Hepatocyte (in vitro differentiated cells): ENCODE measurements at places on chromosomes 13 and 19.
A peak's percentile ranks its signal among the peaks of the same experiment; 100 is the strongest.

GRCh38 chr13:114313061-114313860 lies 1.0 kb upstream of the CHAMP1 start:
- DNase-seq = no peak
- H3K4me3 ChIP-seq = peak overlapping the region; percentile 44
- no peaks in the 10 kb centered on the region for H3K27me3 ChIP-seq
- H3K36me3 ChIP-seq = no peaks in the 10 kb centered on the region
- H3K4me1 ChIP-seq = peaks cover 10% of the 10 kb centered on the region

DNA sequence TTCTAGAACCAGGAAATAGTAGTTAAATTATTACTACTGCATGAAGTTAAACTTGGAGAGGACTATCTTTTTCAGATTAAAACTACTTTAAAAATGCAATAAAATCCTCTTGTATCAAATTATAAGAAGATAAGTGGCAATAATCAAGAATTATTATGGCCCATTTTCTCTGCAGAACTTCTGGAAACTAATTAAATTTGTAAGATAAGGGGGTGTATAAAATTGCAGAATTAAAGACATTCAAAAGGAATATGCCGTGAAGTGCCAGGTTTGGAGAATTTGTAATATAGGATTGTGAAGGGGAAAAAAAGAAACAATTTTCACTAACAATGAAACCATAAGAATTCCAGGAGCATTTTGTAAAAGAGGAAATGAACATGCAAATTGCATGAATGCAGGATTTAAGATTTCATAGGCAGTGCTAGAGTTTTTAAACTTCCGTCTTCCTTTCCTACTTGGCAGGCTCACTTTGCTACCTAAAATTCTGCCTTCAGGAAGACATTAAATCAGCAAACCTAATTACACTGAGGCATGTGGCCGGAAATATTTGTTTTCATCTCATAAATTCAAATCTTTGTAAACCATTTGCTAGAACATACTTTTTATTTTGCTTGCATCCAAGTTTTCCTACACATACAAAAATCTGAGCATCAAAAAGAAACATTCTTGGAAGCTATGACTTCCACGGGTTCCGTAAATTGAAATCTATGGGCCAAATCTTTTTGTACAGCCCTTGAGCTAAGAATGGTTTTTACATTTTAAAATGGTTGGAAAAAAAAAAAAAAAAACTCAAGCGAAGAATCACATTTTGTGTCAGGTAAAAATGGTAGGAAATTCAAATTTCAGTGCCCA lies 166.9 kb downstream of the DCLK1 start:
- H3K4me3 ChIP-seq = no peak overlapping the region
- H3K27ac ChIP-seq = peak overlapping the region; percentile 6
- no peaks in the 10 kb centered on the region for H3K4me1 ChIP-seq
- no peak for DNase-seq

- H3K27ac ChIP-seq = no peak overlapping the region
- H3K27me3 ChIP-seq = no peaks in the 10 kb centered on the region
- H3K36me3 ChIP-seq = no peaks in the 10 kb centered on the region
- no peak for DNase-seq
Measured at GRCh38 chr13:66313413-66313812, 916.7 kb downstream of the PCDH9 start.

GRCh38 chr19:18440415-18440877 lies 2.5 kb upstream of the ISYNA1 start:
- peak overlapping the region; percentile 86 for H3K27ac ChIP-seq
- DNase-seq = no peak
- no peak overlapping the region for H3K4me3 ChIP-seq
- H3K27me3 ChIP-seq = no peaks in the 10 kb centered on the region

DNA sequence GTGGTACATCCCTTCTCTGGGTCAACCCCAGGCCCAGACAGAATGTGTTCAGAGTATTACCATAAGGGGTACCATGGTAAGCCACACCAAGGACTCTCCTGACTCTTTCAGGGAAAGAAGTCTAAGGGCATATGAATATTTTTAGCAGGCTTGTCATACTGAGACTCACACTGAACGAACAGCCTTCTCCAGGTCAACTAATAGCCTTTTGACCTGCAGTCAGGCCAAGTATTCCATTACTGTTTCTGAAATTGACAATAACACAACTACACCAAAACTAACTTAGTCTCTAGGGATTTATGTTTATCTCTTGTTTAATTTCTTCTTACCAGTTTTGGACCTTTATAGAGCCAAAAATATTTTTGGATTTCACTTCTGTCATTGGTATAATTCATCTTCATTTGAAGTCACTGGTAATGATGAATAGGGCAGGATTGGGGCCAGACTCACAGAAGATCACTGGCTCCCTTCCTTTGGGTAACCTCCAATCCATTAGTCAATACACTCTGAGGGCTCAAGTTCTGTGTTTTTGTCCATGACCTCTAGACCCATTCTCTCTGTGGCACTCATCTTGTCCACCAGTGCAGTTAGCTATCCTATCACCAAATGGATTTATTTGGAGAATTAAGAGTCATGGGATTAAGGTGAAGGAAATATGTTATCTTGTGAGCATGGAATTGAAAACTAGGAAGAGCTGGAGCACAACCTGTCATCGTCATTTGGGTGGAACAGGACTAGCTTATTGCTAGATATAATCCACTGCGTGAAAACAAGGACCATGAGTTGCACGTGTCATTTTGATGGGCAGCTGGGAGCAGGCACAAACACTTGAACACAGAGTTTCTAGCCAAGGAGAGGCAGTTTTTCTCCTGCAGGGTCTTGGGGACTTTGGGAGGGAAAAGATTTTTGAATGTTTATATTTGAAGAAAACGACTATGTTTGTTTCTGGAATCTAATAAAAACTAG lies 313.3 kb downstream of the DCLK1 start:
- H3K27me3 ChIP-seq = no peaks in the 10 kb centered on the region
- H3K4me3 ChIP-seq = no peak overlapping the region
- peaks cover 8% of the 10 kb centered on the region for H3K4me1 ChIP-seq
- DNase-seq = no peak

GRCh38 chr13:60969656-60970055 lies 446.0 kb downstream of the PCDH20 start:
- H3K27me3 ChIP-seq = no peaks in the 10 kb centered on the region
- no peak for DNase-seq
- no peaks in the 10 kb centered on the region for H3K36me3 ChIP-seq
- H3K27ac ChIP-seq = no peak overlapping the region

- H3K4me1 ChIP-seq = no peaks in the 10 kb centered on the region
- no peak overlapping the region for H3K27ac ChIP-seq
- no peaks in the 10 kb centered on the region for H3K27me3 ChIP-seq
- no peaks in the 10 kb centered on the region for H3K36me3 ChIP-seq
- no peak for DNase-seq
Measured at GRCh38 chr19:2138061-2138728, 13.2 kb downstream of the AP3D1 start.

DNA sequence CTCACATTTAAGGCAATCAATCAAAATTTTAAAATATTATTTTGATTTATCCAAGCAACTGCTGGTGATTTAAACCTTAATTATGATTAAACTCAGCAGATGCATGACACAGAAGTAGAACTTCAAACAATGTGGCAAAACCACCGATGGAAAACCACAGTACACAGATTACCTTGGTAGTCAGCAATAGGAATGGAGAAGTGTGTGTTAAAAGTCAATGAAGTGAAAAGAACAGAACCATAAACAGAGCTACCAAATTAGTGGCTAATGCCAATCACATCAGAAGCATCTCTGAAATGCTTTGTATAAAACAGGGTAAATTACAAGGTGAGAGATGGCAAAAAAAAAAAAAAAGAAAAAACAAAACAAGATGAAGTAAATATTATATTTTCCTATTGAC lies 31.2 kb downstream of the KATNAL1 start:
- no peaks in the 10 kb centered on the region for H3K4me1 ChIP-seq
- no peaks in the 10 kb centered on the region for H3K27me3 ChIP-seq
- no peak overlapping the region for H3K4me3 ChIP-seq
- DNase-seq = no peak
- no peaks in the 10 kb centered on the region for H3K36me3 ChIP-seq

DNA sequence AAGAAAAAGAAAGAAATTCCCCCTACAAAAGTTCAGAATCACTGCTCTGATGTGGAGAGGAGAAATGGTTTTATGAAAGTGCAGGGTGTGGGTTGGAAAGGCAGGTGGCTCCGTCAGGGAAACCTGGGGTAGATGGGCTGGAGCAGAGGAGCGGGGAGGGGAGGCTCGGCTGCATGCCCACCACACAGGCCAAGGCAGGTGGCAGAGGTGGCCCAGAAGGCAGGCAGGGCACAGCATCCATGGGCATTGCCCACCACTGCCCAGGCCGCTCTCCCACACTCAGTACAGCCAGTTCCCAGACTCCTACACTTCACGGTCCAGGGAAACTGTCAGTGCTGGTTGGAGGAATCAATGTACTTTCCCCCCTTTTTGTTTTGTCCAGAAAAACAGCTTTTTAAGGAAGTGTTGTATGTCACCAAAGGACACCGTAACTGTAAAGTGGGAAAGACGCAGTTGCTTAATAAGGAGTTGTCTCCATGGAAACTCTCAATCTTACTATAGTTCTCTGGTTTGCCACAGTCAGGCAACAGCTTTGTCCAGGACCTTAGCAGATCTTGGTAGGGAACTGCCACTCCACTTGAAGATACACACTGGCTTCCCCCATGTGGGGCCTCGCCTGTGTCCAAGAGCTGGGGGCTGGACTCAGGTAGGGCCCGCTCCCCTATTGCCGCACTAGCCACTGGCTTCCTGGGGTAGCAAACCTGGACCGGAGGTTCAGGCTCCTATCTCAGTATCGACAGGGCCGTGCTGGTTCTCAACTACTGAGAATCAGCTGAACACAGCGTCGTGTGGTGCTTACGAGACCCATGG lies 82.9 kb downstream of the RAB20 start:
- no peaks in the 10 kb centered on the region for H3K36me3 ChIP-seq
- H3K4me3 ChIP-seq = no peak overlapping the region
- no peak overlapping the region for H3K27ac ChIP-seq
- H3K4me1 ChIP-seq = no peaks in the 10 kb centered on the region

DNA sequence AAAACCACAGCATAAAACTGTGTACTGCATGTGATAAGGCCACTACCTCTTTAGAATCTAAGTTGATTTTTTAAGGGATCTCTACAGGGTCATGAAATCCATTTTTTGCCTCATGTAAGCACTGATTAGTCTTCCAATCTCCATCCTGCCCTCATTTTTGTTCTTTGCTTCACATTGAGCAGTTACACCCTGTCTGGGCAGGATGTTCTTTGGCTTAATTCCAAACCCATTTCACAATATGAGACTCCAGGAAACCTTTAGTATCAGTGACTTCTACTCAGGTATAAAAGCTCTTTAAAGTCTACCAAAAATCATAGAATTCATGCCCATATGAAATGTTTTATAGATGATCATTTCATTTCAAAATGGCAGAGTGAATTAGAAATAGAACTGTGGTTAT lies 592.6 kb downstream of the TBC1D4 start:
- no peak overlapping the region for H3K27ac ChIP-seq
- peaks cover 5% of the 10 kb centered on the region for H3K4me1 ChIP-seq
- peaks cover 2% of the 10 kb centered on the region for H3K27me3 ChIP-seq
- no peaks in the 10 kb centered on the region for H3K36me3 ChIP-seq
- no peak for DNase-seq

GRCh38 chr13:90884066-90884465 lies 463.4 kb upstream of the MIR17HG start:
- H3K36me3 ChIP-seq = no peaks in the 10 kb centered on the region
- H3K27me3 ChIP-seq = no peaks in the 10 kb centered on the region
- no peak for DNase-seq
